DMS53 (cell line): ENCODE measurements at places on chromosomes 12 and 14.

GRCh38 chr12:12985817-12986408 lies 14.2 kb downstream of the HEBP1 start:
- DNase-seq, result peak; percentile 66

DNA sequence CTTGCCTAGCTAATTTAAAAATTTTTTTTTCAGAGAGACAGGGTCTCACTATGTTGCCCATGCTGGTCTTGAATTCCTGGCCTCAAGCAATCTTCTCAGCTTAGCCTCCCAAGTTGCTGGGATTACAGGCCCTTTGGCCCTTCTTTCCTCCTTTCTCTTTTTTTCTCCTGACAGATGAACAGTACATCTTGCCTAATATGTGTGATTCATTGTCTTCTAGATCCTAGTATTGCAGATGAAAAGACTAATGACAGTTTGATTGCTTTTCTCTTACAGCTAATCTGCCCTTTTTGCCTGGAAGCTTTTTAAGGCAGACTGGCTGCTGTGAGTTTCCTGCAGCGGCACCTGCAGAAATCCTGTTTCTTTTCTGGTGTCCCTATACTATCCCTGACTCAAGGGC lies 12.0 kb downstream of the DEPDC4 start:
- DNase-seq, result no peak

GRCh38 chr14:95562892-95563685 lies 28.2 kb downstream of the GLRX5 start:
- no peak for DNase-seq

GRCh38 chr12:7144414-7145120 lies 14.4 kb downstream of the CLSTN3 start:
- peak; percentile 78 for DNase-seq

DNA sequence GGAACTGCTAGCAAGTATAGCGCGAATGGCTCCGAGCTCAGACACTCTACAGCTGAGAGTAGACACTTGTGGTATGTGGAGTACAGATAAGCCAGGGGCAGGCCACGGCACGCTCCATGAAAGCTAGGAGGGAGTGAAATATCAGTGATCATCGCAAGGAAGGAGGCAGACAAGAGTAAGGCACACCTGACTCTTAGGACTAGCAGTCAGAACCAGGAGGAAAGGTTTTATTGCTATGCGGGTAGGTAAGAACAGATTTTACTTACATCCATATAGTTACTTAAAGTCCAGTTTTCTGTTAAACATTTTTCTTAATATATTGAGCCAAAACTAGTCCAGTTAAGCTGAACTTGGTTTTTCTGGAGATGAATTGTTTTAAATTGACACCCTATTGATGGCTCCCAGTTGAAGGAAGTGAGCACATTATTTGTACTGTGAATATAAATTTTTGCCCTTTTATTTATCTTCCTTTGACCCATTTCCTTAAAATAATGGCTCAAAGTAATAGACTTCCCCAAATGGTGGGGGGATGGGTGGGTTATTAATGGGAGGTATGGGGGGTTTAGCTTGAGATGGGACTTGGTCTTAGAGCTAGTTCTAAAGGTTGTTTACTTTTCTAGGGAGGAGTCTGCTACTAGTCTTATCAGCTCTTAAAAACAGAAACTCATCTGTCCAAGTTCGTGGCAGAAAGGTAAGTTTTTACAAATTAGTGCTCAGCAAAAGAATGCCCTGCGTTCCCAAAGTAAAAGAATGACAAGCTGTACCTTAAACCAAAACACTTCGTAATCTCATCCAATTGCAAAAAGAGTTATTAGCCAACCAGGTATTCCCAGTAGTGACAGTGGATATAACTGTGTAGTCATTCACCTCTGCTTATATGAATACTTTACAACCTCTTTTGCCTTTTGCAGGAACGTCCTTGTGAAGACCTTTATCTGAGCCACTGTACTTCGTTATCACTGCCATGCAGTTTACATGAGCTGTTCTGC lies 5.8 kb downstream of the HNRNPA1 start:
- DNase-seq, result peak; percentile 60

GRCh38 chr12:132481771-132482745 lies 7.9 kb upstream of the FBRSL1 start:
- DNase-seq, result no peak

DNA sequence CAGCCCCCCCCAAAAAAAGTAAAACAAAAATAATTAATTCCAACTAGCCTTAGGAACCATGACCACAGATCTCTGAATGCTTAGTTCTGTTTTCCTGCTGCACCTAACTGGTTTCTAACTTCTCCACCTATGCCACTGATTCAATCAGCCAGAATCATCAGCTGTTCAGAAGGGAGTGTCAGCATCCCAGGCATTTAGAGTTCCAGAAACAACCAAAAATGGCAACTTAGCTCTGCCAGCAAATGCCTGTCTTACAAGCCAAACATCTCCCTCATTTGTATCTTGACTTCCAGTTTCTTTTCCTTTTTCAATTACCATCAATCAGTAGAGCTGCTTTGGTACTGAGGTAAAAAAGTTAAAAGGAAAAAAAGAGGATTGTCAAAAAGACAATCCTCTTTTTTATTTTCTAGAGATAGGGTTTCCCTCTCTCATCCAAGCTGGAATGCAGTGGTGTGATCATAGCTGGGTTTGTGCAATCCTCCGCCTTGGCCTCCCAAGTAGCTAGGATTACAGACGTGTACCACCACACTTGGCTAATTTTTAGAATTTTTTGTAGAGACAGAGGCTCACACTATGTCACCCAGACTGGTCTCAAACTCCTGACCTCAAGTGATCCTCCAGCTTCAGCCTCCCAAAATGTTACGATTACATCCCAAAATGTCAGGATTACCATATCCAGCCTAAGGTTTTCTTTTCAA lies 45.2 kb upstream of the ISM2 start:
- no peak for DNase-seq

DNA sequence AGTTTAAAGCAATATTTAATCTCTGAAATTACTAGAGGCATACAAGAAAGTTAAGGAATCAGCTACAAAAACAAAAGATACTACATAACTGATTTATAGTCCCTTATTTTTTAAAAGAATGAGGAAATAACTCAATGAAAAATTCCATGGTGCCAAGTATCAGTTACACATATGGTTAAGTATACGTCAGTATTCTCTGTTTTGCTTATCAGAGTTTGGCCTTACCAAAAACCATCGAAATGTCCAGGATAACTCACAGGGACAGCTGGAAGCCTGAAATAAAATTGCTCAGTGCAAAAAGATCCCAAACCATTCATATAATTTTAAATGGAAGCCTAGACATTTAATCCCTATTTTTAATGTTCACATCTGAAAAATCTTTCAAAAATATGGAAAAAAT lies 3.6 kb downstream of the CFL2 start:
- DNase-seq, result no peak

DNA sequence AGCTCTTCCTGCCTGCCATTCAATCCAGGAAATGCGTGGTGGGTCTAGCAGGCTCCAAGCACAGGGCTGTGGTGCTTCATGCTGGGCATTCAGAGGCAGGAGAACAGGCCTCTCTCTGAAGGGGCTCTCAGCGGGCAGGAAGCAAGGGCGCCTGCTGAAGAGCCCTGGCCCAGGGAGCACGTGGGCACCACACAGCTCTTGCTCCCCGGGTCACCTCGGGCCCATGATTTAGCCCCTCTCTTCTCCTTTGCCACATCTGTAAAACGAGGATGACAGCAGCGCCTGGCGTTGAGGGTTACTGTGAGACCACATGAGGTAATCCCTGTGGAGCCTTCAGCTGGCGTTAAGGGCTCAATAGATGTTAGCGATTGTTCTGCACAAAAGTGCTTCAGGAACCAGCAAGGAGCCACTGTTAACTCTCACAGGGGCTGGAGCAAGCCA lies 37.6 kb upstream of the SPTLC2 start:
- DNase-seq, result peak; percentile 47

- DNase-seq, result no peak
Observed at GRCh38 chr14:60636879-60637478, 12.3 kb downstream of the SIX1 start.

GRCh38 chr12:70332236-70332635 lies 33.9 kb upstream of the KCNMB4 start:
- peak; percentile 34 for DNase-seq

DNA sequence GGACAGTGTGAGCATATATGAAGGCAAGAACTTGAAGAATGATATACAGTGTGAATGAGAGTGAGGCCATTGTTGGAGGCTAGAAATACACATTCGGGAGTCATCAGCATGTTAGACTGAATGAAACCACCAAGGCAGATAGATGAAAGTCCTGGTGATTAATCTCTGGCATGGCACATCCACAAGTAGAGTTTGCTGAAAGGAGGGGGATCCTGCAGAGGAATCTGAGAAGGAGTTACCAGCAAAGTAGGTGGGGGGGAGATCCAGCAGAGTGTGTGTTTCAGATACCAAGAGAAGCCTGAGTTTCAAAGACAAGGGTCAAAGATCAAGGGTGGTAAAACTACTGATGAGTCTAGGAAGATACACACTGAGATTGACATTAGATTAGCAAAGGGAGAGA lies 426.7 kb upstream of the DCN start:
- DNase-seq, result no peak

GRCh38 chr14:99077076-99077843 lies 194.7 kb downstream of the BCL11B start:
- no peak for DNase-seq

- DNase-seq, result no peak
Observed at GRCh38 chr14:34857689-34858449, 17.3 kb downstream of the BAZ1A start.

DNA sequence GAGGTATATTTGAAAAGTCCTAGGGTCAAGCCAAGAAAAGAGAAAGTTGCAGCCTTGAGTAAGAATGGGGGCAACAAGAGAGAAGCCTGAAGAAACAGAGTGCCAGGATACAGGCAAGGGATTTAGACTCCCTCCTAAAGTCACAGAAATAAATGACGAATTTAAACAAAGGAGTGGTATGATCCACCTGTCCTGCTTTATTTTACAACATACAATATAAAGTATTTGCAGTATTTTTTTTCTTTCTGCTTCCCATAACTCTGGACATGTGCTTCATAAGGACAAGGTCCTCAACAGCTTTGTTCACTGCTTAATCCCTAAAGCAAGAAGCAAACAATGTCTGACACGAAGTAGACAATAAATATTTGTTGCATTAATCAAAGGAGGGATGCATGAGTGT lies 57.4 kb downstream of the IFNG start:
- peak; percentile 93 for DNase-seq
